GM23338 (cell line): ENCODE measurements at places on chromosomes 12 and 14. TPM values are rescaled to one million over a fixed set of nuclear protein-coding genes. Genes with fewer than 3 reads are reported as not detected.

Gene DPPA3
- total RNA-seq, result 2.8 and 4.6 TPM in 2 replicates

- no peaks in the 10 kb centered on the region for H3K36me3 ChIP-seq
- H3K4me1 ChIP-seq, result no peaks in the 10 kb centered on the region
- H3K4me3 ChIP-seq, result no peak overlapping the region
- H3K27me3 ChIP-seq, result no peaks in the 10 kb centered on the region
- no peak for DNase-seq
Measured at GRCh38 chr14:85471744-85472143, 58.2 kb upstream of the FLRT2 start.

Gene KLRK1
- not detected in 2 replicates for total RNA-seq

DNA sequence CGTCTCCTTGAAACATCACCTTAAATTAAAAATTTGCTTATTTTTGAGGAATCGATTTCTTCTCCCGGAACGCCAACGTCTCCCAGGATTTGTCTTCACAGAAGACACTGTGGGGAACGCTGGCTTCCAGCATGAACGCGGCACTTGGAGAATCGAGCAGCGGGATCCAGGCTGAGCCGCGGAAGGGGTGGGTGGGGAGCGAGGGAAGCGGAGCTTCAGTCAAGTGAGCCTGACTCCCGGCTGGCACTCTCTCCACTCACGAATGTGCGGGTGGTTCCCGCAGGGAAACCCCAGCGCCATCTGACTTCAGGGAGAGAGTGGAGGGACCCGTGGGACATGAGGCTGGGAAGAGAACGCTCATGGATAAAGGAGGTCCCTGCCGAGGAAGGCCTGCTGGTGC, 506.0 kb upstream of the TMEM132C start:
- no peaks in the 10 kb centered on the region for H3K36me3 ChIP-seq
- no peak overlapping the region for H3K4me3 ChIP-seq
- no peaks in the 10 kb centered on the region for H3K4me1 ChIP-seq
- H3K27ac ChIP-seq, result no peak overlapping the region
- H3K27me3 ChIP-seq, result no peaks in the 10 kb centered on the region

Gene EPYC
- not detected in 2 replicates for total RNA-seq

Gene TAS2R7
- not detected in 2 replicates for total RNA-seq

DNA sequence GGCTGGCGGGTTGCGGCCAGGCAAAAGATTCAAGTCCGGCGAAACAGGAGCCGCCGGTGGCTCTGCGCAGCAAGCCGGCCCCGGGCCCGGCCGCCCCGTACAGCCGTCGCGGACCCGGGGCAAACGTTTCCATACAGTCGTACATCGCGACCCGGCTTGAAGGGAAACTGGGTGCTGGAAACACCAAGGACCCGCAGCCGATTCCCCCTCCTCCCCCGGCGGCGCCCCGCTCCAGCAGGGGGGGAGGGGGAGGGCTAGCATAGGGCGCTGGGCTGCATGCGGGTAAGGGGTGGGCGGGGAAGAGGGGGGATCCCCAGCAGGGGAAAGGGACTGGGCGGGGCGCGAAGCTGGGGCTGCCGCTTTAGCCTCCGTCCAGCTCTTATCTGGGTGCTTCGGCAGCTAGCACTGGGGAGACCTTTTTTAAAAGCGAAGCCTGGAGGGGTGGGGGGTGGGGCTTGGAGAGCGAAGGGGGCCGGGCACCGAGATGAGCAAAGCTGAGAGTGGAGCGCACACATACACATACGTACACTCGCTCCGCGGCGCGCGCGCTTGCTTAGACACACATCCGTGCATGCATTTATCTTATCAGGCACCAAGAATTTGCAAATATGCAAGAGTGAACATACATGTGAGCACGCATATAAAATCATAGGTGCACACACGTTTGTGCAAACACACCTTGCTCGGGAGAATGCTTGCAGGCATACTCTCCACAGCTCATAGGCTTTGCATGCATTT, 11.9 kb downstream of the RARG start:
- H3K27ac ChIP-seq, result 0 out of 2 replicates have a peak overlapping the region, but pooled peaks have one; percentile 33
- H3K27me3 ChIP-seq, result peaks cover 15% of the 10 kb centered on the region
- H3K36me3 ChIP-seq, result no peaks in the 10 kb centered on the region; the same call in 1 of the 2 replicates
- peak overlapping the region; percentile 95 for H3K4me3 ChIP-seq
